ENCODE measurements at places on chromosomes 5 and 9. TPM values are rescaled to one million over a fixed set of nuclear protein-coding genes. Genes with fewer than 3 reads are reported as not detected.

DNA sequence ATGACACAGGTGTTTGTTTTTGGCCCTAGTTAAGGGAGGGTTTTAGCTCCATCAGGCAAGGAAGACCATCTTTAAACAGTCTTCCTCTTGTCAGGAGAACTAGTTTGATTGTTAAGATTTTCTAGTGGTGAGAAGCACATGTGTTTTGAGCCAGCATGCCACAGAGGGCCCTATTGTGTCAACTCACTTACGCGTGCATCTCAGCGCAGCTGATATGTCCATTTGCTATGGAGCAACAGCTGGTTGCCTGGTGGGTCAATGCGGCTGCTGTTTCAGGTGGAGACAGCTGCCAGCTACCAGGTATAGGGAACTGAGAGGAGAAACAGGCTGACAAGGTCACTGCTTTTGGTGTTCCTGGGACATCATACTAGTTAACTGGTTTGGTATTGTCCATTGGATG is 100.5 kb upstream of the PRRC1 start:
- DNase-seq: no peak

- DNase-seq: no peak
These were observed 80.3 kb downstream of the FAM81B start for GRCh38 chr5:95471487-95471886.

DNA sequence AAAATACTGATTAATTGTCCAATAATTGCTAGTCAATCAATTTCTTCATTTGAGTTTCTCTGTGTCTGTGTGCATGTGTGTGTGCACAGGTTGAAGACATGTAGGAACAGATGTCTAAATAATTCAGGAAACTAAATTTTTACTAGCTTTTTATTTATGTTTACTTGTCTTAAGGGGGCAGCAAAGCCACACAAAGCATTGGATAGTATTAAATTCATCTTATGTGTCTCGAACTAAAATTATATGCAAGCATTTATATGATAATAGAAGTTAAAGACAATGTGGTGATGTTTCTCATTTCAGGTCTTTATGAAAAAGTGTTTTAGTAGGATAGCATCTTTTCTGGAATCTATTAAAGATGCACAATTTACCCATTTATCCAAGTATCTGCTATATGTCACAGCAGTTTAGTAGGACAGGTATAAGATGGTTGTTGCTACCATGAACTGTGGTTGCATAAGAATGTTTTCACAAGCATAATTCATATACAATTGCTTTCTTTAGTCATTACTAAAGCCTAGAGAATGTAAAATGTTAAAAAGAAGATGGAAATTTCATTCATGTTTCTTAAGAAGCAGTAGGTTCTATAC is 784.6 kb upstream of the NUDT12 start:
- DNase-seq: no peak

DNA sequence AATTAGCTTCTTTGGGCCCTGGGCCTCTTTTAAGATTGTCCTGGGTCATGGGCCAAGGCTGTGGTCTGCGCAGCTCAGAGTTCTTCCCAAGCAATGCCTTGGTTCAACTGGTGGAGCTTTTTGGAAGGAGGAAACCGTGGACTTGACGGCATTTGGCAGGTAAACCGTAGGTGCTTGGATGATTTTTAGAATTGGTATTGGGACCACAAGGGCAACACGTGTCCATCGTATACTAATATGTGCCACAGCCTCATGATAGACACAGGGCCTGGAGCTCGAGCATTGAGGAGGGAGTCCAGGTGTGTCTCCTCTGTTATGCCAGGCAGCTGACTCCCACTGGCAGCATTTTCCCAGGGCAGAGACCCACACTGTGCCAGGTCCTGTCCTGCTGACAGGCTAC is 120.9 kb upstream of the PITX1 start:
- DNase-seq: no peak

DNA sequence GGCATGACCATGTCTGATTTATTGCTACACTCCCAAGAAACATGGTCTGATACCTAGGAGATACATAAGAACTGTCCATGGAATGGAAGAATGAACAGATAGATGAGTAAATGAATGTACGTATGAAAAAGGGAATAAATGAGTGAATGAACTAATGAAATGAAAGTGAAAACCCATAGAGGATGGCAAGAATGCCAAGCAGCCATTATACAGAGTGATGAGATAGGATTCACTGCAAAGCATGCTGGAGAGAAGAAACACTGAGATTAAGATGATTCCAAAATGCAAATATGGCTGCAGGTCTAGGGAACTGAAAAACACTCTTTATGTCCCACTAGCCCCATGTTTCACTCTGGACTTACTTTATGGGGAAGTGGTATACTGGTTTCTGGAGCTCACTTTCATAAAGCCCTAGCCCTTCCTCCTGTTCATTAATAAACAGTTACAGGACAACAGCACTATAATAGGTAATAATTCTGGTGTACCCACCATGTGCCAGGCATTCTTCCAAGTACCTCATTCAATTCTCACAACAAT is 170.3 kb upstream of the RAD23B start:
- no peak for DNase-seq

DNA sequence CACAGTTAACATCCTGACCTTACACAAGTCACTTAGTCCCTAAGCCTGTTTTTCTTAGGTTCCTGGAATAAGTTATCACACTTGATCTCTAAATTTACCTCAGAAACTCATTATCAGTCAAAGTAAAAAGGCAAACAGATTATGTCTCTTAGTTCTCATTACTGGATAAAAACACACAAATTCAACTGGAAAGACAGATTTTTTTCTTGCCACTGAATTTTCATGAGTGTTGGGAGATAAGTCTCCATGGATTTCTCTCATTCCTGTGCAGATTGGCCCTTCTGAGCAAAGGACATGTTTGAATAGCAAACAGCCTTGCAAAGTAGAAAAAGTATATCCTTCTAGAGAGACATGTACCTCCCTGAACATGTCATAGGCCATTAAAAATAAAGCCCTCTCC is 10.2 kb downstream of the SPATA9 start:
- no peak for DNase-seq

DNA sequence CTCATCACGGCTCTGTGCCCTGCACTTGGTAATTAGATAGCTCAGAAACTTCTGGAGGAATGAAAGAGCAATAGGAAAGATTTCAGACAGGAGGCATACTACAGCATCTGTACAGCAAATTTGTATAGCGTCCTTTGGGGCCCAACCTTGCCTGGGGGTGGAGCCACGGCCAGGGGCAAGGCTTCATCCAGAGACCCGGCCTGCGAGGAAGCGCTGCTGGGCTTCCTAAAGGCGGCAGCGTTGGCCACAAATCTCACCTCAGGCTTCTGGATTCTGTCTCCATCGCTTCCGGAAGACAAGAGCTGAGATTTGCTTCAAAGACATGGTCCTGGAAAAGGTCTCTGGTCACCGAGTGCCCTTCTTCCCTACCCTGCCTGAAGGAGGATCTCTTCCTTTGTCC is 12.2 kb upstream of the SPATA31D1 start:
- DNase-seq: no peak

GRCh38 chr5:172199446-172199845 is 5.5 kb downstream of the EFCAB9 start:
- DNase-seq: no peak

Gene EIF4E1B
- not detected for total RNA-seq

Gene GFRA3
- total RNA-seq: 0.35 TPM

Gene PPP1R2B
- not detected for total RNA-seq

Gene CORO2A
- 0.13 TPM for total RNA-seq

Gene LRRC19
- not detected for total RNA-seq
